Fibroblast of upper back skin (primary cell): ENCODE measurements at places on chromosomes 7 and 10.
A peak's percentile ranks its signal among the peaks of the same experiment; 100 is the strongest.

- DNase-seq: no peak
These were observed 162.3 kb upstream of the KLF14 start for GRCh38 chr7:130896051-130896881.

- DNase-seq: no peak
These were observed 100.2 kb downstream of the ACTR3B start for GRCh38 chr7:152859781-152860191.

DNA sequence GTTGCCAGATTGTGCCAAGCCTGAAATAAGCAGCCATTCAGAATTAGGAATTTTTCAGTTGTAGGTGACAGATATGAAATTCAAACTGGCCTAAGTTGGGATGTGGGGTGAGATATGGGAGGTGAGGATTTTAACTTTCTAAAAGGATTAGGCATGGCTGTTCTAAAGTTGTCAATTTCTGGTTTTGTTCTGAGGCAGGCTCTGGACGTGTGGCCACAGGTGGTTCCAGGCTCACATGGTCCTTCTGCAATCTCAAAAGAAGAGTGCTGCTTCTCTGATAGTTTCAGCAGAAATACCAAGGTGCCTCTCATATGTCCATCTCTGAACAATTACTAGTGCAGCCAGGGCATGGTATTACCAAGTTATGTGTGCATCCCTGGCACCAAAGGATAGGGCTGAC is 21.4 kb downstream of the EFCAB10 start:
- DNase-seq: no peak

DNA sequence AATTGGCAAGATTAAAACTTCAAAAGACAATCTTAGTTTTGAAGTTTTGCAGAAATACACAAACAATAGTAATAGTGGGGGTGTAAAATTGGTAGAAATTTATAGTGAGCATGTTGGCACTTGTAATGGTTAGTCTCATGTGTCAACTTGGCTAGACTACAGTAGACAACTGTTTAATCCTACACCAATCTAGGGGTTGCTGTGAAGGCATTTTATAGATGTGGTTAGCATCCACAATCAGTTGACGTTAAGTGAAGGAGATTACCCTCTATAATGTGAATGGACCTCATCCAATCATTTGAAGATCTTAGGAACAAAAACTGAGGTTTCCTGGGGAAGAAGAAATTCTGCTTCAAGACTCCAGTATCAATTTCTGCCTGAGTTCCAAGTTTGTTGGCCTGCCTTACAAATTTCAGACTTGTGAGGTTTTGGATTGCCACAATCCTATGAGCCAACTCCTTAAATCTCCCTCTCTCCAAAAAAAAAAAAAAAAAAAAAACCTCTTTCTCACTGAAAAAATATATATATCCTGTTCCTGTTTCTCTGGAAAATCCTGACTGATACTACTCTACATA is 531.6 kb upstream of the IGFBP3 start:
- no peak for DNase-seq

GRCh38 chr7:96977445-96977844 is 27.9 kb upstream of the DLX6 start:
- no peak for DNase-seq

- DNase-seq: no peak
These were observed 678.7 kb downstream of the SDK1 start for GRCh38 chr7:3979611-3980299.

- DNase-seq: peak; percentile 18
These were observed 24.5 kb downstream of the ADRB1 start for GRCh38 chr10:114068054-114068707.

GRCh38 chr7:130273933-130274255 is 7.2 kb downstream of the CPA2 start:
- DNase-seq: peak; percentile 86

DNA sequence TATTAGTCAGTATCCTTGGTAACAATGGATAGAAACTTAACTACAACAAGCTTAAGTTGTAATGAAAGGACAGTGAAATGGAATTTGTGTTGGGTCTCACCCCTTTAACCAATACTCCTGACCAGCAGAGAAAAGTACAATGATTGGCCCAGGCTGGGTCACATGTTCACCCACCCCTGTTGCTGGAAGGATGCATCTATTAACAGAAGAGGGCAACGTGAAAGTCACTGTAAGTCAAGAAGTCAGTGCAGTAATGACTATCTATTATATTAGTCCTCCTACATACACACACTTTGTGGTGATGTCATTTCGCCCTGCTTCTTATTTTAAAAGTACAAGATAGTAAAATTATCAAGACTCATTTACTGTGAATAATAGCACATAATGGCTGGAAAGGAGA is 16.2 kb downstream of the PNLIPRP2 start:
- DNase-seq: no peak

- DNase-seq: no peak
These were observed 307.0 kb downstream of the GATA3 start for GRCh38 chr10:8361510-8361844.

GRCh38 chr7:55046582-55047342 is 27.9 kb downstream of the EGFR start:
- DNase-seq: no peak

DNA sequence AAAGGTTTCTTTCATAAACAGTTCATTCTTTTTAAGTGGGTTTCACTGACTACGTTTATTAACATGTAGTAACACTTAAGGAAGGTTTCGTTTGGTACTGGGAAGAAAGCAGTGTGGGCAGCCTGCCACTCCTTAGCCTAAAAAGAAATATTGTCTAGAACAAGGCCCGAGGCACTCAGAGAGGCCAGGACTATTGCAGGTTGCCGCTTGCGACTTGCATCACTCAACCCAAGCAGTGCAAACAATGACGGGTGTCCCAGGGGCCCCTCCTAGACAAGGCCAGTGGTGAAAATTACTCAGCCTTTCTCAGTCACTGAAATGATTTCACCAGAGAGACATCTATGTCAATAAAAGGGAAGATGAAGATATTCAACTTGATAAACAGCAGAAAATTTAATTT is 243.9 kb downstream of the SNX13 start:
- DNase-seq: peak; percentile 97

GRCh38 chr10:110507346-110507745 is 9.6 kb downstream of the DUSP5 start:
- no peak for DNase-seq

- DNase-seq: no peak
These were observed 484.7 kb downstream of the PTPRN2 start for GRCh38 chr7:158102897-158103296.

GRCh38 chr7:69115788-69116187 is 482.5 kb upstream of the AUTS2 start:
- DNase-seq: peak; percentile 83

GRCh38 chr10:7317786-7318446 is 92.9 kb downstream of the SFMBT2 start:
- DNase-seq: no peak

GRCh38 chr10:24751716-24752115 is 28.0 kb upstream of the ARHGAP21 start:
- DNase-seq: no peak

DNA sequence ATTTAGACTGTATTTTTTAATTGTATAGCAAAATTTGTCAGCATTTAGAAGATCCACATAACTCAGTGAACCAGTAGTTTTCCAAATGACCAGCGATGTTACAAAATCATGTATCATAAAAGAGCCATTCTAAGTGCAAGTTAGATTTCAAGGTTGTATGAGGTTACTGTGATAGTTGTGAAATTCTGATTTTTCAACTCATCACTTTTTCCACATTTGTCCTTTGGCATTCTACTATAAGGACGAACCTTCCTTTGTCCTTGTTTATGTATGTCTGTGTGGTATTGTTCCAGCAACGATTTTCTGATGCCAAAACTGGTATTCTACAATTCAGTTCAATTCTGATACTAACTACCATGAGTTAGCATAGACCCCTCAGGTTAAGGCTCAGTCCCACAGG is 64.2 kb downstream of the TAX1BP1 start:
- DNase-seq: no peak

DNA sequence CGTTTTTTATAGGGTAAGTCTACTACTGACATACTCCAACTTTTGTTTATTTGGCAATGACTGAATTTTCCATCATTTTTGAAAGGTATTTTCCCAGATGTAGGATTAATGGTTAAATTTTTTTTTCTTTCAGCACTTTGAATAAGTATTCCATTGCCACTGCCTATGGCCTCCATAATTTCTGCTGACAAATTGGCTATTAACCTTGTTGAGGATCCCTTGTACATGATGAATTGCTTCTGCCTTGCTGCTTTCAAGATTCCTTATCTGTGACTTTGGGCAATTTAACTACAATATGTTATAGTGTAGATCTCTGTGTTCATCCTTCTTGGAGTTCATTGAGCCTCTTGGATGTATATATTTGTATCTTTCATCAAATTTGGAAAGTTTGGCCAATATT is 21.6 kb upstream of the VWDE start:
- no peak for DNase-seq

- no peak for DNase-seq
These were observed 26.9 kb downstream of the EPDR1 start for GRCh38 chr7:37947138-37947940.

GRCh38 chr7:133703547-133703946 is 423.6 kb upstream of the LRGUK start:
- peak; percentile 79 for DNase-seq

- peak; percentile 53 for DNase-seq
These were observed 411.5 kb upstream of the ZMIZ1 start for GRCh38 chr10:78657163-78657861.

DNA sequence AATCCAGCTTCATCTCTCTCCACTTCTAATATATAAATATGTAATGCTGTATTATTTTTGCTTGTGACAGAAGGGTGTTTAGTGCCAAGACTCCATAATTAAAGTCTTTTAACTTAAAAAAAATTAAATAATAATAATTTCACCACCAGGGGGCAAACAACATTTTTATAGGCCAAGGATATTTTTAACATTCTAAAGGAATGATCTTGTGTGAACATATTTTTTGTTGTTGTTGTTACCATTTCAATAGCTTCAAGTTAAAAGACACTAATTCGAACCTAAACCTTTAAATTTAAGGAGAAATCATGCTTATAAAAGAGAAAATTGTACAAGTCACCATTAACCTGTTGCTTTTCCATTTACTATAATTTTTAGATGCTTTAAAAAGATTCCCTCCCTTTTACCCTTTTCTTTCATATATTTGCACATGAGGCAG is 7.5 kb upstream of the DNAJC1 start:
- no peak for DNase-seq

GRCh38 chr10:48215486-48216203 is 58.9 kb downstream of the FRMPD2 start:
- peak; percentile 32 for DNase-seq

- DNase-seq: peak; percentile 45
These were observed at the start of gene CRPPA for GRCh38 chr7:16421333-16422102. CRPPA (minus strand) TSS chr7:16421538; CDS start chr7:16421322, 216 bp downstream.

DNA sequence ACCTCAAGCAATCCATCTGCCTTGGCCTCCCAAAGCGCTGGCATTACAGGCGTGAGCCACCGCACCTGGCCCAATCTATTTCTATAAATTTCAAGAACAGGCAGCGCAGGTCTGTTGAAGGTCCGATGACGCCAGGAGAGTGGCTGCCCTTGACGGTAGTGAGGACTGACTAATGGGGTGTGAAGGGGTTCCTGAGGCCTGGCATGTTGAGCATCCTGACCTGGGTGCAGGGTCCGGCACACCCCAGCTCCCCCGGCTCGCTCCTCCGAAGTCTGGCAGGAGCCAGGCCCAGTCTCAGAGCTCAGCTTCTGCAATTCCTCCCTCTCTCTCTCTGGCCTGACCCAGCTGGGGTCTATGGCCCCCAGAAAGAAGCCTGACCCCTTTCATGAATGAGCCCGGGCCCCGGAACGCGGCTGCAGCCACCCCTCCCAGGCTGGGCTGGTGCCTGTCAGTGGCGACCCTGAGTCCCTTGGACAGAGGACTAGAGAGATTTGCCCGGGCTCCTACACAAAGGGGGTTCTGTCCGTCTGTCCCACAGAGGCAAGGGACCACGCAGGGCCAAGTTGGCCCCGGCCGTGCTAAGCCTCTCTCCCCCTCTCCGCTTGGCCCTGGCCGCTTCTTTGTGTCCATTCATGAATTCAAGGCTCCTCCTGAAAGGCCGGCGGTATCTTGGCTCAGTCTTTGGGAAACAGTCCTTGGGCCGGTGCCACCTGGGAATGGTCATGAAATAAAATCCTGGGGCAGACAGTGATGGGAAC is 18.8 kb downstream of the MMD2 start:
- no peak for DNase-seq

DNA sequence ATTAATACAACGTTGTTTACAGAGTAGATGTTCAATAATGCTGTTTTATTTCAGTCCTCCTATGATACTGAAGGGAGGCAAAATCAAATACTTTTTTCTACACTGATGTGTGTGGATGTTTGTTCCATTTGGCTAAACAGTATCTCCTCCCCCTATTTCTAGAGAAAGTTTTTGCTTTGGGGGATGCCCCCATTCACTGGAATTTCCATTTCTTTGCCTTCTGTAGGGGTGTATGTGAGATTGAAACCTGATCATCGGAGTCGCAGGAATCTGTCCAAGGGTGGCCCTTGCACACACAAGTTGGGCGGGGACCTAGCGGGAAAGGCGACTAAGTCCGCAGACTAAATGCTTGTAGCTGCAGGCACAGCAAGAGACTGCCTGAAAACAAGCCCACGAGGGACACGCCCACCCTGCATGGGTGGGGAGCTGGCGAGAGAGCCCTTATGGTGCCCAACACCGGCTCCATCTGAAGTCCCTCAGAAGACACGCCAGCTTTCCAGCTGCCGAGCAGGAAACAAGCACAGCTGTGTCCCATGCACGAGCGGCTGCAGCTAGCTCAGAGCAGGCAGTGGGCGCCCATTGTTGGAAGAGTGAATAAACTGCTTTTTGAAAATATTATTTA is 58.0 kb downstream of the ESYT2 start:
- no peak for DNase-seq

DNA sequence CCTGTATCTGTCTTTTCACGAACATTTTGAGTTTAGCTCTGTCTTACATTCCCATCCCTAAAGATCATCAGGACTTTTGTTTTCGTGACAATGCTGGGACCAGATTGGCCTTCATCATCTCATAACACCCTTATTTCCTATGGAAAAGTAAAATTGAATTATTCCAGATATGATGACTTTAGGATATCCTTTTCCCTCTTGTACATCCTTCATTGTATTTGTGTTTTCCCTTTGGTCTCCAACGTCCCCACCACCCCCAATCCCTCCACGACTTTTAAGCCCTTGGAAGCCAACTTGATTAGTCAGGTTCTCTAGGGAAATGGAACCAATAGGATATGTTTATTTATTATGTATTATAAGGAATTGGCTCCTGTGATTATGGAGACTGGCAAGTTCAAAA is 167.6 kb downstream of the ARL4A start:
- no peak for DNase-seq

DNA sequence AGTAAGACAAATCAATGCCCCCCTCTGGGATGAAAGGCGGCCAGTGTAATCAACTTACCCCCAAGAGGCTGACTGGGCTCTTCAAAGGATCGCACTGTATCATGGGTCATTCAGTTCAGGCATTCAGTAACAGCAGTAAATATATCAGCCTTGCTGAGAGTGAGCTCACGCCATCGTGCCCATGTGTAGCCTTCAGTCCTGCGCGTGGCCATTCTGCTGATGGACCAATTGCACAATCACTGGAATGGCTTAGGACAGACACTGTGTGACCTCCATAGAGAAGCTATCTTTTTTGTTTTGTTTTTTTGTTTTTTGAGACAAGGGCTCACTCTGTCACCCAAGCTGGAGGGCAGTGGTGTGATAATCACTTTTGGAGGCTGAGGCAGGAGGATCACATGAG is 9.1 kb upstream of the PRKRIP1 start:
- DNase-seq: no peak

GRCh38 chr10:115398026-115398425 is 304.9 kb downstream of the ATRNL1 start:
- DNase-seq: no peak
